ENCODE measurements at places on chromosomes 1 and 21.

DNA sequence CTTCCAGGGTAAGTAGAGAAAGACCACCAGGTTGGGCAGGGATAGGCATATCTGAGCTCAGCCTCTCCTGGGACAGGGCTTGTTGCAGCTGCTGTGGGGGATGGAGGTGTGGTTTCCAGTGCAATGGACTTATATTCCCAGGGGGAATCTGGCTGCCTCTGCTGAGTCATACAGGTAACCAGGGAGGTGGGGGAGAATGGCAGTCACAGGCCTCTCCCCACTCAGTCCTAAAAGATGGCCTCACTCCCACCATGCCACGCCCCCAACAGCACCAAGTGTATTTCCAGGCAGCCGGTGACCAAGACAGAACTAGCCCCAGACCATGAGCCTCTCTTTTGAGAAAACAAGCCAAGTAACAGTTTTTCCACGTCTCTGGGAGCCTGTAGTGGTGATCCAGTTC lies 1240.7 kb downstream of the BRINP3 start:
- DNase-seq: no peak

DNA sequence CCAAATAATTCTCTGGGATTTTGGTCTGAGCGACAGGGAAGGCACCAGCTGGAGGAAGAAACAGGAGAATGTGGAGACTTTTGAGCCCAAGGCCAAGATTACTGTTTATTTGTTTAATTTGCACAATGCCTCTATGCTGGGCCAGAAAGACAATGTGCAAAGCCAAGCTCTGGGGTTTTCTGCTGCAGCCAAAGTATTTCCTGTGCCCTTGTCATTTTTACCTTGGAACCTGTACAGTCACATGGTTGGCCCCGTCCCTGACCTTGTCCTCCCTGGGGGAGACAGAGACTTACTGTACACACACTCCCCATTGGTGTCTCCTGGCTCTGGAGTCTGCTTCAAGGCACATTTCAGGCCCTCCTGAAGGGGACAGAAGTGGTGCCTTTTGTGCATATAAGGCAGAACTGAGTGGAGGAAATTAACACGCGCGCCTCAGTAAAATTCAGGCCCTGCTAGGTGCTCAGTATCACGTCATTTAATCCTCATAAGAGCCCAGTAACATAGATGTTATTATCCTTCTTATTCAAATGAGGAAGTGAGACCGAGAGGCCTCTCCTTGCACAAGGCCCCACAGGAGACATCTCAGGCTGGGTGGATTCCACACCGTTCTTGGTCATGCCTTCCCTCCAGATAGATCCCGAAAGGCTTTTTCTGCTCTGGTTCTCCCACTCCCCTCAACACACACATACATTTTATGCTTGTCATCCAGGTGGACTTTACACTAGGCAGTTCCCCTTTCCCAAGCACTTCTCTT lies 21.1 kb downstream of the C1orf115 start:
- no peak for DNase-seq

DNA sequence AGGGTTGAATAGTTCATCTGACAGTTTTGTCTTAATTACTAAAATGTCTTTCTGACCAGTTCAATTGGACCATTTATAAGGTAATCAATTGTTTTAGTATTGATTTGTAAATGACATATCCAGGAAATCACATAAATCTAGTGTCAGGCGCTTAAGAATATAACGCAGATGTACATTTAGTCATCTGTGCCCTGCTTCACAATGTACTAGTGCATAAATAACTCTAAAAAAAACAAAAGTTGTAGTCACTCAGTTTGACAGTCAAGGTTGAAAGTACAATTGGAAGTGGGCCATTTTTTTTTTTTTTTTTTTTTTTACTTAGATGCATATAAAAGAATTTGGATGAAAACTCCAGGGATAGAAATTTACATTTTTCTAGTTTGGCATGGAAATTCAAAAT lies 490.4 kb downstream of the PTPRC start:
- DNase-seq: no peak

DNA sequence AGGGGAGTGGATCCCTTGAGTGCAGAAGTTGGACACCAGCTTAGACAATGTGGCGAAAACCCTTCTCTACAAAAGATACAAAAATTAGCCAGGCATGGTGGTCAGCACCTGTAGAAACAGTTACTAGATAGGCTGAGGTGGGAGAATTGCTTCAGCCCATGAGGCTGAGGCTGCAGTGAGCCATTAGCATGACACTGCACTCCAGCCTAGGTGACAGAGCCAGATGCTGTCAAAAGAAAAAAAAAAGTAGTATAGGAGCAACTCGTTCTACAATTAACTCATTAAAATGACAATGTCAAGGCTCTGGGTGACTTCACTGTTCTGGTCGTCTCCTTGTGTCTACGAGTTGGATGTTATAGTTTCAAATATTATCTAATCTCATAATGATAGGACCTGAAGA lies 370.6 kb upstream of the NCAM2 start:
- no peak for DNase-seq

GRCh38 chr1:161033751-161034150 lies 5.0 kb downstream of the TSTD1 start:
- no peak for DNase-seq

GRCh38 chr1:181222972-181223505 lies 134.5 kb downstream of the IER5 start:
- no peak for DNase-seq

DNA sequence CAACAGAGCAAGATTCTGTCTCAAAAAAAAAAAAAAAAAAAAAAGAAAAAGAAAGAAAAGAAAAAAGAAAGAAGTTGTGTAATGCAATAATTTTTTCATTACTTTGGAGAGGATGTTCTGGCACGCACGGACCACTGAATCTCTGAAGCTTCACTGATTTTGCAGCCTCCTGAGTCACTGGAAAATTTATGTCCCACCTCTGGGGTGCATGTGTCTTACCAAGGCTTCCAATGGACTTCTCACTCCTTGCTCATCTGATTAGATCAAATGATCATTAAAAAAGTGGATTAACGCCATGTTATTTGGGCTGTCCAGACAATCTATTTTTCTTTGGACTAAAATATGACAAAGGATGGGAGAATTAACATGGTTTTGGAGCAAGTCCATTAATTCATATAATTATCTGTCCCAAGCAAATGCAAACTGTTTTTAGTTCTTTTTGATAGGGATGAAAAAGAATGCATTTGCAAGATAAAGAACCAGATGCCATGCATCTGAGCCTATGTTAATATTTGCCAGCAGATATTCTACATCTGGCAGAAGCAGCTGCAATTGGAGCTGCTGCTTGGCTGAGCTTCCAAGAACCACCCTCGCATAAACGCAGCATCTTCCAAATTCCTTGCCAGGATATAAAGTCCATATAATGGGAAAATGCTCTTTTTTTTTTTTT lies 10.1 kb upstream of the MAP1LC3C start:
- no peak for DNase-seq

DNA sequence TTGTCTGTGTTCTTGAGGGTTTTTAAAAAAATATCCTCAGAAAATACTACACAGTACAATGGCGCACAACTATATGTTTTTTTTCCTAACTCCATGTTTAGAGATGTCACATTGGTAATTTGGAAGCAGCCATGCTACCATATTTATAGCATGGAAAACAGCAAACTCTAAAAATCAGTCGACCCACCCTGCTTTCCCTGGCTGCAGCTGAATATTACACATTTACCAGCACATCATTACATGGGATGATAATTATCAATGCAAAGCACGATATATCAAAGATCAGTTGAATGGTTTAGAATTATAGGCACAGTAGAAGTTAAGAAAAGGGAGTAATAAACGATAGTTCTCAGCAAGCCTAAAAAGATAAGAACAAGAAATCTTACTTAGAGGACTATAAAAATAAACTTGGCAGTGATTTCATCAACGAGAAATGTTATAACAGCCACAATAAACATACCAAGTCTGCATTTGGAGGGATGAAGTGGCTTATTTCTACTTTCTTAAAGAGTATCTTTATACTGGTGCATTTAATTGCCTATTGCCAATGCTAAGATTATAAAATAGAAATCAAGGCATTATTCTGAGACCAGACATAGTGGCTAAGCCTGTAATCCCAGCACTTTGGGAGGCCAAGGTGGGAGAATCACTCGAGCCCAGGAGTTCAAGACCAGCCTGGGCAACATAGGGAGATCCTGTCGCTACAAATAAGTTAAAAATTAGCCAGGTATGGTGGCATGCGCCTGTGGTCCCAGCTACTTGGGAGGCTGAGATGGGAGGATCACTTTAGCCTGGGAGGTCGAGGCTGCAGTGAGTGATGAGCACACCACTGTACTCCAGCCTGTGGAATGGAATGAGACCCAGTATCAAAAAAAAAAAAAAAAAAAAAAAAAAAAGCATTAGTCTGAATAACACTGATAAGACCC lies 43.4 kb downstream of the WDR64 start:
- DNase-seq: no peak

GRCh38 chr1:29636936-29637335 lies 400.6 kb downstream of the PTPRU start:
- no peak for DNase-seq

- DNase-seq: no peak
Measured at GRCh38 chr1:154448331-154448811, 43.2 kb downstream of the IL6R start.

DNA sequence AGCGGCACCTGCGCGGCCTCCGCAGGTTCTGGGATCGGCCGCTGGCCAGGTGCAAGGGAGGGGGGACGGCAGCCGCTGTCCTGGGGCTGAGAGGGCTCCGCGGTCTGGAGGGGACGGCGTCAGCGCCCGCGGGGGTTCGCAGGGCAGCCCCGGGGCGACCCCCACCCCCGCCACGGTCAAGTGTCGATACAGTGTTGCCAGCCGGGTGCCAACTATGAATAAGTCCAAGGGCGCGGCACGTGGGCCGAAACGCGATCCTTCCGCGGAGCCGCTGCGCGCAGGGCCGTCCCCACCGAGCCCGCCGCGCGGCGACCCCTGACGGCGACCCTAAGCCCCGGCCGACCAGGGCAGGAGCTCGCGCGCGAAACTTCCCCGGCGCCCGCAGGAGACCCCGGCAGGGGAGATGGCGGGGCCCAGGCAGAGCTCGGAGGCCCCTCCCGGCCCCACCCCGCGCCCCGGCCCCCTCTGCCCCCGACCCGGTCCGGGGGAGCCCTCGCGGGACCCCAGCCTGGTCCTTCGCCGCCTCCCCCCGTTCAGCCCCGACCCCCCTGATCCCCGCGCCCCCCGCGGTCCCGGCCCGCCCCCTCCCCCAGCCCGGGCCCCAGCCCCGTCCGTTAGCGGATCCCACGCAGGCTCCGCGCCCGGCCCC lies 586 bp upstream of the AGPAT3 start:
- peak; percentile 58 for DNase-seq

GRCh38 chr1:234943836-234944402 lies 184.7 kb downstream of the TOMM20 start:
- DNase-seq: no peak

GRCh38 chr1:26388791-26389445 lies 16.4 kb upstream of the ZNF683 start:
- DNase-seq: no peak

DNA sequence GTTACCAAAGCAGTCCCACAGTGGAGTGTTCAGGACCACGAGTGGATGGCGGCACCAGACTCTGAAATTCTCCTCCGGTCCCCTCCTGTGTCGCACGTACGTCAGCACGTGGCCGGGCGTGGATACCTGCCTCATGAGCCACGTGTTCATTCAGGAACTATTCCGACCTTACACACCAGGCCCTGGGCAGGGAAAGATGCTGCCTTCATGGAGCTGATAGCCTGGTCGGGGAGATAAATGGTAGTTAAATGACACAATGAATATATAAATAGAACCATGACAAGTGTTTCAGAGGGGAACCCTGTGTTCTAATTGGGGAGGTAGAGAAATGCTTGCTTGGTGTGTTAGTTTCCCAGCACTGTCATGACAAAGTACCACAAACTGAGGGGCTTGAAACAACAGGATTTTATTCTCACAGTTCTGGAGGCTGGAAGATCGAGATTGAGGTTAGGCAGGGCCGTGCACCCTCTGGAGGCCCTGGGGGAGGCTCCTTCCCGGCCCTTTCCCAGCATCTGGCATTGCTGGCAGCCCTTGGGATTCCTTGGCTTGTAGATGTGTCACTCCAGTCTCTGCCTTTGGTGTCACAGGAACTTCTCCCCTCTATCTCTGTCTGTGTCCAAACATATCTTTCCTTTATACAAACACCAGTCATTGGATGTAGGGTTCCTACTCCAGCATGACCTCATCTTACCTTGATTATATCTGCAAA lies 28.9 kb upstream of the GPR137B start:
- no peak for DNase-seq

Data from stimulated activated CD4-positive, alpha-beta T cell treated with anti-CD3 and anti-CD28 coated beads, Interleukin-4, amount 100 ng/mL, for 1 hour (primary cell).